Uterus (tissue), 4 donors: ENCODE measurements at places on chromosomes 1 and 21. TPM values are rescaled to one million over a fixed set of nuclear protein-coding genes. Genes with fewer than 3 reads are reported as not detected.

GRCh38 chr21:43986544-43987451 is 25.3 kb upstream of the TRAPPC10 start:
- no peaks in the 10 kb centered on the region for H3K4me1 ChIP-seq
- no peaks in the 10 kb centered on the region for H3K27me3 ChIP-seq
- H3K4me3 ChIP-seq = no peak overlapping the region
- no peak for DNase-seq
- H3K27ac ChIP-seq = no peak overlapping the region
- H3K36me3 ChIP-seq = no peaks in the 10 kb centered on the region

- H3K4me3 ChIP-seq = no peak overlapping the region
- no peaks in the 10 kb centered on the region for H3K4me1 ChIP-seq
- H3K36me3 ChIP-seq = no peaks in the 10 kb centered on the region
- no peaks in the 10 kb centered on the region for H3K27me3 ChIP-seq
- H3K27ac ChIP-seq = no peak overlapping the region
Measured at GRCh38 chr1:167430134-167430848, 88.0 kb downstream of the CD247 start.

DNA sequence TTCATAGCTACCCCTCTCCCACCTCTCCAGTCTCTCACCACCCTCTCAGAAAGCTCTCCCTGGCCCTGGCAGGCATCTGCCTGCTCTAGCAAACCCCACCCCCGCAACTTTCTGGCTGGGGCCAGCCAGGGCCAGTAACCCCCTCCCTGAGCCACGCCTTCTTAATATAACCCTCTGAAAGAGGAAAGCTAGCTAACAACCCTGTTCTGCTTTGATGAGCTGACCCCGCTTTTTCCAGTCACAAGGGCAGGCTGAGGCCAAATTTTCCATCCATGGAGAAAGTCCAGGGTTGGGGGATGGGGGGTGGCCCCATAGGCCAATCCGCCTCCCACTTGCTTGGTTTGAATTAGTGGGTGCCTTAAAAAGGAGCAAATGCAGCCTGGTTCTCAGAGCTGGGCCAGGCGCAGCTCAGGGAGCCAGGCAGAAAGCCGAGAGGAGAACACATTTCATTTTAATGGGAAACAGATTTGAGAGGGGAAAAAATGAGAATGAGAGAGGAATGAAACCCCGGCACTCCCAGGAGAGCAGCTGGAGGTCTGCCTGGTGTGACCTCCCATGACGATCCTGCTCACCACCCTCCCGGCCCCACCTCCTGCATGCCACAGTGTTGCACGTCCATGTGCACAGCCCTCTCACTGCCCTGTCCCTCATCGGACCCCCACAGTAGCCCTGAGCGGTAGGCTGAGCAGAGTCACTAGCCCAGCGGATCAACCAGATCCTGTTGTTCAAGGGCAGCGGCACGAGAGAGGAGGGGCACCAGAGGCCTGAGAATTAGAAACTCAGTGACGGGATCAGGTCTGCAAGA is 62.3 kb downstream of the OPTC start:
- H3K27me3 ChIP-seq = no peaks in the 10 kb centered on the region
- no peak overlapping the region for H3K4me3 ChIP-seq
- peak overlapping the region; percentile 94 for H3K27ac ChIP-seq
- H3K4me1 ChIP-seq = peaks cover 17% of the 10 kb centered on the region
- H3K36me3 ChIP-seq = no peaks in the 10 kb centered on the region

Gene ADARB1
- total RNA-seq = 21.8 TPM

Gene F5
- 1.3 TPM for total RNA-seq

Gene HUNK
- 8.8 TPM for total RNA-seq

Gene BRINP3
- total RNA-seq = under 0.01 TPM
